ENCODE measurements at places on chromosomes 6 and 20.

GRCh38 chr20:24050119-24050518 is 61.5 kb upstream of the GGTLC1 start:
- no peak for DNase-seq

- DNase-seq = peak; percentile 22
Observed at GRCh38 chr6:138310821-138311220, 66.9 kb upstream of the SMIM28 start.

GRCh38 chr6:152057832-152058498 is 250.5 kb downstream of the ESR1 start:
- no peak for DNase-seq

DNA sequence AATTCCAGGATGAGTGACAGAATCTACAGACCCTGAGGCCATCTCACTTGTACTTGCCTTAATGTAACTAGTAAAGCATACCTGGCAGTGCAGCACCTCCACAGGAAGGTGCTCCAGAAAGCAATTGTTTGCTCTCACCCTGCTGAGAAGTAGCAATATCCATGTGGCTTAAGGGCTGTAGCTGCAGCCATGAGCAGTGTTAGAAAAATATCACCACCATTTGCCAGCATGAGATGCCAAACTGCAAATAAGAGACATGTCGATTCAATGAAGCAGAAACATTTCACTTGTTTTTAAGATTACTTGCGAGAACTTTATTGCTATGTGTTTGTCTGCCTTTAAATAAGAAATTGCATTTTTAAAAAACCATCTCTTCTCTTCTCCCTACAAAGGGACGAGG is 151.5 kb downstream of the PRL start:
- no peak for DNase-seq

GRCh38 chr20:17202673-17203072 is 24.2 kb upstream of the PCSK2 start:
- no peak for DNase-seq

GRCh38 chr6:158773581-158774449 is 45.4 kb downstream of the EZR start:
- no peak for DNase-seq

Measured in NCI-H1105 (cell line).